ENCODE measurements at places on chromosomes 3 and 15.

GRCh38 chr15:82710208-82710555 is 507 bp upstream of the AP3B2 start:
- DNase-seq = no peak

DNA sequence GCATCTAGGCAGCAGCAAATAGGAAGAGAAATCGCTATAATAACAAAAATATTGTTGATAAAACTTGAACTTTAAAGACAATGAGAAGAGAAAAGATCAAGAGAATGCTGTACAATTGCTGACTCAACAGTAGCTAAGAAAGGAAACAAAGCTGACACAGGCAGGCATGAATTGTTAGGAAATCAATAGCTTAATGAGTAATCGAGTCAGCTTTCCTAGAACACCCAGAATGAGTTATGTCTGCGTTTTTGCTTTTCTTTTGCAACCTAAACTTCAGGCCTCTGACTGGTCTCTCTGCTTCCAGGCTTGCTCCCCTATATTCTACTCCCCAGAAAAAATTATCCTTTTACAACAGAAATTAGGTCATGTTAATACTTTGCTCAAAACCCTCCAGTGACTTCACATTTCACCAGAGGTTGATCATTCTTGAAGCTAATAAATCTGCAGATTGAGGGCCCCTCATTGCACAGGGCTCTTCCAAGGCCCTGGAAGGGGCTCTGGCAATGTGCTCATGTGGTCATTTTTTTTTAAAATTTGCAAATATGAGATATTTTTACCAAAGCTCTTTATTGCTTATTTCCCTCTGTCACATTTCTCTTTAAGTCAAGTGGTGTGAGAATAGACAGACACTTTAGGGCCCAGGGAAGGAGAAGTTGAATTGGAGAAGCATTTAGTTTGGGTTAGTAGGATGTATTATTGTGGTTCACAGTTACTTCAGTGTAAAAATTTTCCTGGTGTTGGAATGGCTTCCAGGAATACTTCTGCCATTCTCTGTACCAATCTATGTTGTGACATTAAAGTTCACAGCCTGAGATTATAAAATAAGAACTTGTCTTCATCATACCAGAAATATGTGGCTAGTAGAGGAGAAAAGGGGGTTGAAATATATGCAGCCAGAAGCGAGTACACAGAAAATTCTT is 116.3 kb downstream of the TMCO5A start:
- no peak for DNase-seq

DNA sequence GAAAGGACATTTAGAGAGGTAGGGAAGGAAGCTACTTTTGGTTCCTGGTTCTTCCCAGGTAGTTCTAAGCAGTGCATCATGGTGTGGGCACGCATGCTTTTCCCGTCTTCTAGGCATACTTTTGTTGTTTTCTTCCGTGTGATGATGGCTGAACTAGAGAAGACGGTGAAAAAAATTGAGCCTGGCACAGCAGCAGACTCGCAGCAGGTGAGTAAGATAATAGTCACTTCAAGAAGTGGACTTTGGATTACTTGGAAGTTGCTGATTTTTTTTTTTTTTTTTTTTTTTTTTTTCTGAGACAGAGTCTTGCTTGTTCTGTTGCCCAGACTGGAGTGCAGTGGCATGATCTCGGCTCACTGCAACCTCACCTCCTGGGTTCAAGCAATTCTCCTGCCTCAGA is 17.9 kb downstream of the FANCD2OS start:
- no peak for DNase-seq

- DNase-seq = no peak
Measured at GRCh38 chr15:26631894-26632293, 141.0 kb downstream of the GABRB3 start.

- DNase-seq = no peak
Measured at GRCh38 chr3:31472479-31473390, 60.0 kb upstream of the STT3B start.

DNA sequence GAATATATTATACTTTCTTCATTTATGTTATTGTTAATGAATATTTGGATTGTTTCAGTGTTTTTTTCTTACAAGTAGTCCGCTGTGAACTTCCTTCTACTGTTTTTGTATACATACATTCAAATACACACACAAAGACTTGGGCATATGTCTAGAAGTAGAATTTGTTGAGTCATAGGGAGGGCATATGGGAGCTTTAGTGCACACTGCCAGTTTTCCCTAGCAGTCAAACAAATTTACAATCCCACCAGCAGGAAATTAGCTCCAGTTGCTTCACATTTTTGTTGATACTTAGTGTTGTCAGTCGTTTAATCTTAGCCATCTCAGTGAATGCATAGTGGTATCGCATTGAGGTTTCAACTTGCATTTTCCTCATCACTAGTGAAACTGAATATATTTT is 492.3 kb downstream of the DIPK2A start:
- no peak for DNase-seq

DNA sequence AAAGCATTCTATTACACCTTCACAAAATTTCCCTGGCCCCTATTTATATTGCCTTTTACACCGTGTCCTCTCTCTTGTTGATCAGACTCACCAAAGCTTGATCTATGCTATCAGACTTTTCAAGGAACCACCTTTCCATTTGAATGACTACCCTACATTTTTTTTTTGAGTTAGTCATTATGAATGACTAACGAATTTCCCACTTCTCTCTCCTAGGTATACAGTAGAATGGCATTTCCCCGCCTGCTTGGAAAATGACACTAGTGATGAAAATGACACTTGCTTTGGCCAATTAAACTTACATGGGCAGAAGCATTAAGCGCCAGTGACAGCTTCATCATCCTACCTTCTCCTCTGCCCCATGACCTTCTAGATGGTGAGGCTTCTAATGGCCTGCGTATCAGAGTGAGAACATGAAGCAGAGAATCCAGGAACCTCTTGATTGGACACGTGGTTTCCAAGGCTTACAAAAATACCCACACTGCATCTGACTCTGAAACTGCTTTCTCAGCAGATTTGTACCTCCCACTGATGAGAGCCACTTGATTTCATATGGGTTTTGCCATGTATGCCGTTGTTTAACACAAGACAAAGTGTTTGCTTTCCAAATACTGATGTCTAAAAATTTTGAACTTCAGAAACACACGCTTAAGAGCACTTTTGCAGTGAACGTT is 370.5 kb downstream of the CTNNB1 start:
- DNase-seq = no peak

- DNase-seq = no peak
Measured at GRCh38 chr3:189353318-189353965, 181.7 kb downstream of the TPRG1 start.

DNA sequence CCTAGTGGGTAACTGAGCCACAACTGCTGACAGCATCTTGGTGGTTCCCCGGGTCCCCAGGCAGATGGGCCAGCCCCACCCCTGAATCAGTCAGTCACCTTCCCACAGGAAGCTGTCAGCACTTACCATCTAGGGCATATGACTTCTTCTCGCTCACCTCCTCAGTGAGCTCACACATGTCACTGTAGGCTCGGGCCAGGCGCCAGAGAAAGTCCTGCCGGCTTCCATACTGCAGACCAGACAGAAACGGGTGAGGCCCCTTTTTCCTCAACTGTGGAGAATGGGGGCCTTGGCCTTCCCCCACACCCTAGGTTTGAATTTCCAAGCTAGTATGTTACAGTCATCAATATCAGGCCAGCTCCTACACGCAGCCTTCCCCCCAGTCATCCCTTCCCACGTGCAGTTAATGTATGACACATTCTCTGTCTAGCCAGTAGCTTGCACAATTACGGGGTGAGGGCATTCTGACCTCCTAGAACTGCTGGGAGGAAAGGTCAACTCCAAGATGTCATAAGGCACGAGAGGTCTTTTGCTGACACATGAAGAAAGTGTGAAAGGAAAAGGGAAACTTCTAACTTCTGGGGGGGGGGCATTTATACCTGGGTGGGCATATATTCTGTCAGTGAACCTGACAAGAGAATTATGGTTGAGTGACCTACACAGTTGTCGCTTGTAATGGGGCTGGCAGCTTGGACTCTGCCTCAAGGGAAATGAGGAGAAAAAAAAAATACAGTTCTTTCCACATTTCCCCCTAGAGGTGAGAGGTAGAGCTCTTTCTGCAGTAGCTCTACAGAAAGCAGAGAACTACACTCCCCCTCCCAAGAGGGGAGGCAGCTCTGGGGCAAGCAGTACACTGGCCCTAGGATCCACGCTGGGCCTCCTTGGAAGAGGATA is 10.9 kb downstream of the RMDN3 start:
- peak; percentile 64 for DNase-seq

DNA sequence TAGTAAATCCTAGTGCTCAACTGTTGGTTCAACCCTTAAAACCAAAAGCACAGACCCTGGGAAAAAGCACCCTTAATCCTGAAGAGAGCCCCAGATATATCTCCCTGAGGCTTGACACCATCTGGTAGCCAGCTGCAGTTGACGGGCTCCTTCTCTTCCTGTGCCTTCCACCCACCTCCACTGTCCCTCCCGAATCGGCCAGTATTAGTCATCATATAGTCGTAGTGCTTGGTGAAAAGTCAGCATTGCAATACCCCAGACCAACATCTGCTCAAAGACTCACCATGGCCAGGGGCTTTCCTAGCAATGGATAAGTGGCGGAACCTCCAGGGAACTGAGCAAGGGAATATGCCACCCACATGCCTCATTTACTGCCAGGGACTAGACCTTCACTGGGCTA is 125.6 kb upstream of the CRBN start:
- no peak for DNase-seq

DNA sequence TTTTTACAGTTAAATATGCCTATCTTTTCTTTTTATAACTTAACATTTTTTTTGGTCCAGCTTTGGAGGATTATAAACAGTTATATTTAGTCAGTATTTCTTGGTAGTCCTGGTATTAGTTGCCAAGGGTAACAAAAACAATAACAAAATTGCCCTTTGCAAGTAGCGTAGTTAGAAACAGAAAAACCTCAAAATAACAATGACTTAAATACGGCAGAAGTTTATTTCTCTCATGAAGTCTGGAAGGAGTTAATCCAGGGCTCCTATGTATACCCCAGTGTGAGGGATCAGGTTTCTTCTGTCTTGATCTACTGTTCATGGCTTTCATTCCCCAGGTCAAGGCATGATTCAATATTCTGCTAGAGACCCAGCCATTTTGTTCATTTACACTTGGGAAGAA is 14.1 kb upstream of the MYH15 start:
- no peak for DNase-seq

GRCh38 chr3:134722969-134723368 is 72.1 kb upstream of the EPHB1 start:
- DNase-seq = no peak

DNA sequence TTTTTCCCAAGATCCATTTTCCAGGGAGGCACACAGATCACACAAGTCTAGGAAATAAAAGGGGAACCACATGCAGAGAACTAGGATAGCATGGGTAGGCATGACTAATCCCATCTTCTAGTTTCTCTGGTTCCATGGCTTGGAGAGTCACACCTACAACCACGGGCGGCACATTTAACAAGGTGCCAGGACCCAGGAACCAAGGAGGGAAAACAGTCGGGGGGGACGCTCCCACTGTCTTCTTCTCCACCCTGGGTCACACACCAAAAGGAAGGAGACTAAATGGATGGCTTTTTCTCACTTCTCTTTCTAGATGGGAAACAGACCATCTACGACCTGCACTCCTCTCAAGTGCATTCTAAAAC is 4.6 kb upstream of the SMCO1 start:
- no peak for DNase-seq

DNA sequence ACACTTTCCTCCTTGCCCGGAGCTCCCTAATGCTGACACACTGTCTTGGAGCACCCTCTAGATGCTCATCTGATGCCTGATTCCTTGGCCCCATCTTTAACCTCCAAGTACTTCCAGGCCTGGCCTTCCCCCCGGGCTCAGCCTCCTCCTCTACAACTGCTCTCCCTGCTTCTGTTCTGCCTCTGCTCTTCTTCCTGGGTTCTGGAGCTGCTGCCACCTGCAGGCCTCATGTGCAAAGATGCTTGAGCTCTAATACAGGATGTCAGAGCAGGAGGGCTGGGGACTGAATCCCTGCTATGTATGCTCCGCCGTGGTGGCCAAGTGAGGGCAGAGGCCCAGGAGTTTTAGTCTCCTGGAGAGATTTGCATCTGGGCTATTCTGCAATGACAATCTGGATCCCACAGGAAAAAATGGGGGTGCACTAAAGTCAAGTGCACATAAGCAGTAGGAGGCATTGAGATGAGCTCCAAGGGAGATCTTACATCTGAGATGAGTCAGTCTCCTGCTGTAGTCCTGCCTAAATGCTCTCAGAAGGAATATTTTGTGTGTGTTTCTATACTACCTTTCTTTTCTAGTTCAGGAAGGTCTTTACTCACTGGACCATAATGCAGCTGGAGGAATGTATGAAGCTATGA is 296.3 kb downstream of the UACA start:
- peak; percentile 56 for DNase-seq

- DNase-seq = no peak
Measured at GRCh38 chr3:21390136-21390535, 360.9 kb downstream of the ZNF385D start.

DNA sequence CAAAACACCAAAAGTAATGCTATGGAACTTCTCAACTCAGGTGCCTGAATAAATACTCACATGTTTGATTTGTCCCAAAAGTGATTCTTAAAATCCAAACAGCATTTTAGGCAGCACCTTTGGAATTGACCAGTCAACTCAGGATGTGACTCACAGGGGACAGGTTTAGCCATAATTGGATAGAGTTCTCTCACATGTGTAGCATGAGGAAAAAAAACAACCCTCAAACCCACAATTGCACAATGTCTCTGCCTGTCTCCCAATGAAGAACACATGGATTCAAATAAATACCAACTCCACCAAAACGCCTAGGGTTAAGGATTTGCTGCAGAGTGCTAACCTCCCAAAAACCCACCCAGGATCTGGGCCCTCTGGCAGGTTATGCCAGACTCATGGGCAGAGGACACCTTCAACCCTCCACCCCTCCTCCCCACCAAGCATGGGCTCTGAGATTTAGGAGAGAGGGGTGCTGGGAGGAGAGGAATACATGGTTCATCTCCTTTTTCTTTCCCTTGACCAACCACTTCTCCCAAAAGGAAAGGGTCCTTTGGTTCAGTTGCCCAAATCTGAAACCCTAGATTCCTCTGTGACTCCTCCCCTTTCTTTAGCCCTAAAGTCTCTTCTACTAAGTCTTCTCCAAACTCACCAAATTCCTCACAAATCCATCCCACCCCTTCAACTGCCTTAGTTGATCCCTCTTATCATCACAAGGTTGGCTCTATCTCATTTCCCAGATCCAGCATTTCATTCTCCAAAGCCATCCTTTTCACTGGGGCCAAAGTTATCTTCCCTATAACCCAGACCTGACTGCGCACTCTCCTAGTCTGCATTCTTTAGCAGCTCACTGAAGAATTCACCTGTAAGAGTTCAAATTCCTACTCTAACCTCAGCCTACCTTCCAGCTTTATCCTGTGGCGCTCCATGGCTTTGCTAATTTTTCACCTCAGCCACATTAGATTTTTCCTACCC is 7.7 kb downstream of the RYK start:
- DNase-seq = no peak
